Right atrium auricular region (tissue), 2 donors: ENCODE measurements at places on chromosomes 5 and 9. TPM values are rescaled to one million over a fixed set of nuclear protein-coding genes. Genes with fewer than 3 reads are reported as not detected.

DNA sequence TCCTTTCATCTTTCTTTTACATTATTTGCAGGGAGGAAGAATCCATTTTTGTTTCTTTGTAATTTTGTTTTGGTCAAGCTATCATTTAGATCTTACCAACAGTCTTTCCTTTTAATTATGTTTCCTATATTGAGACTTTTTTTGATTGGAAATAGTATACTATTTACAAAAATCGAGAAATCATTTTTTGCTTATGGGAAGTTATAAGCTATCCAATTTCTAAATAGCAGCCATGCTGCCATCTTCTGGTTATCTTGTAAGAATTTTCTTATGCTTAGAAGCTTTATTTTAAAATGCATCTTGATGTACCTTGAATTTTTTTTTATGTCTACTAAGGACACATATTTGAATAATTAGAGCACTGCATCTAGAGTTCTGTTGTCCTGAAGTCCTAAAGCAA is 821.2 kb downstream of the PTPRD start:
- DNase-seq: no peak

- DNase-seq: no peak
Measured at GRCh38 chr5:171437286-171437821, 17.9 kb downstream of the FGF18 start.

GRCh38 chr9:106879439-106879882 is 16.5 kb downstream of the ZNF462 start:
- DNase-seq: no peak

GRCh38 chr5:95973793-95974325 is 12.2 kb upstream of the ELL2 start:
- DNase-seq: no peak

GRCh38 chr5:80097451-80097850 is 62.3 kb downstream of the THBS4 start:
- no peak for DNase-seq

DNA sequence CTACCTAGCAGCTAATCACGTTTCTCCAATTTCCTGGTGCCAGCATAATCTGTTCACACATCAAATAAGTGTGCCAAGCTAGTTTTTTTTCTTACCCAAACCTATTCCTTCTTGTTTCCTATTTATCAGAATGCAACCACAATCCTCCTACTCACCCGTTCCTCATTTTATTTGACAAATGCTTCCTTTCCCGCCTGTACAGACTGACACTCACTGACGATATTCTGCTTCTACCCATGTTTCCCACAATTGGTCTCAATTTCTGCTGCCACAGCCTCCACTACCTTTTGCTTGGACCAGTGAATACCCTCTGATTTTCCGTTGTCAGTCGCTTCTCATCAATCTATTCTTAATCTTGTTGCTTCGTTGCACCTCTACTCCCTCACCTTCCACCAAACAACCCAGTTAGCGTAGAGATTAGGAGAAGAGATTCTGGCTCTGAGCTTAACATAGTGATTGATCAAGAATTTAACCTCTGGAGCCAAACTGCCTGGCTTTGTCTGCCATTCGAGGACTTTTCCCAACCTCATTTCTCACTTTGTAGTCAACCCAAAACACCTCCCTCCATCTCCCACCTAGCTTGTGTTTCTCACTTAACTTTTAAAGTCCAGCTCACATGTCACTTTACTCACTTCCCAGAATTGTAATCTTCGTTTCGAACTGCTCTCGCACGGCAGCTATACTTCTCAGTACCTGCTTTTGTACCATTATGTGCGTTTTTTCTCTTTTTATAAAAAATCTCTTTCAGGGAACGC is 729 bp upstream of the TMEM38B start:
- DNase-seq: no peak

DNA sequence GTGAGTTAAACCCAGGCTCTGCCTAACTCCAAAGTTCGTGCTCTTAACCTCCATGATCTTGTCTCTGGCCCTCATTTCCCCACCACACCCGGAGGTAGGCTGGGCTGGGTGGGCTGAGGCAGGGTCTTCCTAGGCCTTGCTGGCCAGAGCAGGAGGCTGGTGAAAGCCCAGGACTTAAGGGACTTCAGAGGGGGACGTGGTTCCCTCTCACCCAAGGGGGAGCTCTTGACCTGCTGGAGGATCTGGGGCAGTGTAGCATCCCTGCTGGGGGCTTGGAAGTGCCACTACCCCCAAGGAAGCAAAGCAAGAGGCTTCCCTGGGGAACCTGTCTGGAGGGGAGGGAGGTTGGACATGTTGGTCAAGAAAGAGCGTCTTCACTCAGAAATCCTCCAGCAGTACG is 14.7 kb downstream of the PITX1 start:
- DNase-seq: no peak

- DNase-seq: no peak
Measured at GRCh38 chr9:26682796-26683496, 209.7 kb downstream of the CAAP1 start.

GRCh38 chr9:1400983-1401382 is 350.8 kb downstream of the DMRT2 start:
- DNase-seq: no peak

- DNase-seq: no peak
Measured at GRCh38 chr5:98909363-98909762, 19.4 kb downstream of the CHD1 start.

GRCh38 chr5:170752257-170753215 is 31.0 kb upstream of the GABRP start:
- DNase-seq: no peak

- DNase-seq: no peak
Measured at GRCh38 chr5:96302174-96302738, 130.8 kb downstream of the PCSK1 start.

GRCh38 chr9:134807716-134808446 is 72.7 kb upstream of the FCN2 start:
- no peak for DNase-seq

- DNase-seq: no peak
Measured at GRCh38 chr5:179874536-179875292, 16.1 kb upstream of the MRNIP start.

GRCh38 chr5:66701244-66701643 is 105.1 kb downstream of the MAST4 start:
- no peak for DNase-seq

DNA sequence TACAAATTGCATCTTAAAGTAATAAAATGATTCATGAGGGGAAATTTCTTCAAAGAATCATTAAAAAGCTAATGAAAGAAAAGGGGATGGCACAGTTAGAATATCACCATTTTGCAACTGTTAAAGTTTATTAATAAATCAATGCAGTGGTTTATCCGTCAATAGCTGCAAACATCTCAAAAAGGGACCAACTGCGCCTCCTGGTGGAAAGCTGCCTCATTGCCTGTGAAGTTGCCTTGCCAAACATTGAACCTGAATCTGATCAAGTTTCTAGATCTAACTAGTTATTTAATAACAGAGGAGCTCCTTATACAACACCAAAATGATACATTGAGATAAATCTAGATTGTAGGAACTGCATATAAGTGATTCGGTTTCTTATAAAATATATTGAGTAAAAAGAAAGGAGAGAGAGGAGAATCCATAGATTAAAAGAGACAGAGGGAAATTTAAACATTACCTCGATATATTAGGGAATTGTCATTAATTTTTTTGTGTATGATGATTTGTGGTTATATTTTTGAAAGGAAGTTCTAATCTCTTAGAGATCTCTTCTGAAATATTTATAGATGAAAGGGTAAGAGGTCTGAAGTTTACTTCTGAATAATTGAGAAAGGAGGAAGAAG is 6.9 kb upstream of the NDUFB6 start:
- peak; percentile 68 for DNase-seq

GRCh38 chr5:148817606-148818005 is 8.8 kb upstream of the ADRB2 start:
- no peak for DNase-seq

DNA sequence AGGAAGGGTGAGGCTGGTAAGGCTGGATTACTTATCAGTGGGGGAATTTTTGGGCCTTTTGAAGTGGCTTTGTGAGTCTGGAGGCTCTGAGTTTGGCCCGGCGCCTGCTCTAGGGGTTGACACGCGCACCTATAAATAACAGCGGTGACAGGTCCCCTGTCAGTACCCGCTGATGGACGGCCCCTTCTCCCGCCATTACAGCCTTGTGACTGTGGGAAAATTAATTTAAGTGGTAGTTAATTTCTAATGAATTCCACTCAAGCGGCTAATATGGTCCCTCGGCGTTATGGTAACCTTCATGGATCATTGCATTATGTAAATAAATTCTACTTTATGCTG is 16.5 kb downstream of the MRPL36 start:
- DNase-seq: no peak

DNA sequence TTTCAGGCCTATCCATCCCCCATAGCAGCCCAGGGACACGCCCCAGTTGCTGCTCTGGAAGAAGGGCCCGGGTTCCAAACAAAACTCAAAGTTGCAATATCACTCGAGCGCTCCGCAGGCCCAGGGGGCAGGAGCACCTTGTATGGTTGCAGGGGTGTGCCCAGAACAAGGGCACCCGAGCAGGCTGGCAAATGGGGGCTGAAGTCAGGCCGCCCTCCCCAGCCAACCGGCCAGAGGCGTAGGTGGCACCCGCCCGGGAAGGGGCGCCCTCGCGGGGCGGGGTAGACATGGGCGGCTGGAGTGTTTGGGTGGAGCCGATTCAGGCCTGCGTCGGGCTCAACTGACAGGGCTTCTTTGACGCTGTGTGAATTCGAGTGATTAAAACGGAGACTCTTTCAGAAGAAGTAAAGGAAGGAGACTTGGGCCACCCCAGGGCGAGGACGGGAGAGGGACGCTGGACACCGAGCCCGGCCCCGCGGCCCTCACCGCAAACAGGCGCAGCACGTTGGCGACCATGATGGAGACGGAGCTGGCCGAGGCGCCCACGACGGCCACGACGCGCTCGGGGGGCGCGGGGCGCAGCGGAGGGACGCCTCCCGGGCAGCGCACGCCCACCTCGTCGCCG is 1.1 kb downstream of the GRM6 start:
- no peak for DNase-seq

DNA sequence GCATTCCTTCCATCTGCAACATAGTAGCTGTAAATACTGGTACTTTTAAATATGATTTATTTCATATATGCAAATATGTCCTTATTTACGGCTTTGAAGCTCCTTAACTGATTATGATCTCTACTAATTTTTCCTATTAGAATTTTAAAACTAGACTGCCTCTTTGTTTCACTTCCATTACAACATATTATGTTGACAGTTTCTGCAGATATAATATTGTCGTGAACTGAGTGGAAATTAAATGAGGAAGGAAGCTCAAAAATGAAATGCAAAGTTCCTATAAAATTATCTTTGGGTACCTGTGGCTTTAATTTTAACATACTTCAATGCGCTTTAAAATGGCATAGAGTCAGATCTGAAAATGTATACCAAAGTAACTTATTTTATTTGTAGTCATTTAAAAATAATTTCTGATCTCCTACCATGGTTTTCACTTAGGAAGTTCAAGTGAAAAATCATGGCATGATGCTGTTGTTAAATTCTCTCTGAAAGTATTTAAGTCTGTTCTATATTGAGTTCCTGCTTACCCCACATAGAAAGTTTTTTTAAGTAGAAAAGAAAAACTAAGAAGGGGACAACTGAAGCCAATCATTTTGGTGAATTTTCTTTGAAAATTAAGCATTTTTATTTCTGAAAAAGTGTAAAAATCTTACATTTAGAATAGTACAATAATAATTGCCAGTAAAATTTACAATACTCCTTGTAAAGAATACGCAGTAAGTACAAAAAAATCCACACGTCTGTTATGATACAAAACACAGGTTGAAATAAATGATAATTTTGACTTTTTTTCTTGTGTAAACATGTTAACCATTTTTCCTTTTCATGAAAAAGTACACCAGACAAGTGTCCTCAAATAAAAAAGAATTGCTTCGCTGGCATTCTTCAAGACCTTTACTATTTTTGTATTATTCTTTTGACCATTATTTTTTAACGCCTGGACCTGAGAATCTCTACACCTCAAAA is 2.6 kb downstream of the FOXD1 start:
- no peak for DNase-seq

- no peak for DNase-seq
Measured at GRCh38 chr9:70639853-70640814, 225.7 kb upstream of the KLF9 start.

GRCh38 chr5:1325191-1325741 is 19.6 kb downstream of the CLPTM1L start:
- no peak for DNase-seq

DNA sequence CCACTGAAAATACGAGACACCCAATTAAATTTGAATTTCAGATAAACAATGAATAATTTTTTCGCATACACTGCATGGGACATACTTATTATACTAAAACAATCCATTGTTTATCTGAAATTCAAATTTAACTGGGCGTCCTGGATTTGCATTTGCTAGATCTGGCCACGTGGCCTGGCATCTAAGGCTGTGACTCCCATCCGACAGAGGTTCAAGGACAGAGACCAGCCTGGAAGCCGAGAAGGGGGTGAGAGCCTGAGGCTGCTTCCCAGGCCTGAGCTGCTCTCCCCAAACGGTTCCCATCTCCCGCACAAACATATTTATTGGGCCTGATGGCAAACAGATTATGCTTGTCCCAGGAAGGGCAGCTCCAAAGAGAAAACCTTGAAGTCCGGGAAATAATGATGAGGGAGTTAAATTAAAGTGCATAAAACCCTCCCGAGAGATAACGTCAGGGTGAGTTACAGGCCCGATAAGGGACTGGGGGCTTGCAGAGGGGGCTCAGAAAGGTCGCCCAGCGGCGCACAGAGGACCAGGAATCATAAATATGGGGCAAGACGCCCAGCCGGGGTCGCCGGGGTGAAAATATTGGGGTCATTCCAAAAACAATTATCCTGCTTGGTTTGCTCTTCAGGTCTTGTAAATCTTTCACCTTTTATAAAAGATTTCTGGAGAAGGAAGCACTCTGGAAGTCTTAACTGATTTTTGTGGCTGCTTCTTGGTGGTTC is 163.7 kb downstream of the GAPVD1 start:
- no peak for DNase-seq

DNA sequence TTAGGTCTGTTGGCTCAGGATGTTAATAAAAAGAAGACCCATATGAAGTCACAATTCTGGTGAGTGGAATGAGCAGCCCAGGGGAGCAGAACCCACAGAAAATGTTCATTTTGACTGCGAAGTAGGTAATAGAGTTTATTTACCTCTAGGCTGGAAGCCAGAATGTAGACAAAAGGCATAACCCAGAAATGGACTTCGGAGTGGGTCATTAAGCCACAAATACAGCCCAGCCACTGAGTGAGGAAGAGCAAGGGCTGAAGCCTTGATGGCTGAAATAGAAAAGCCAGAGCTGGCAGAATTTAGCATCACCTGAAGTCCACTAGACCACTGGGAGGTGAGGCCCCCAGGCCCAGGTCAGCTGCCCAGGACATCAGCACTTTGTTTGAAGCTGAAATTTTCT is 168.0 kb downstream of the NXNL2 start:
- DNase-seq: no peak

GRCh38 chr9:9912459-9912858 is 700.3 kb downstream of the PTPRD start:
- DNase-seq: no peak

- peak; percentile 54 for DNase-seq
Measured at GRCh38 chr5:135890296-135890695, 5.3 kb downstream of the IL9 start.

TEX48 gene
- total RNA-seq: not detected

RALGDS gene
- 26.7 TPM for total RNA-seq

ZNF354C gene
- total RNA-seq: 2.4 TPM

BHMT2 gene
- total RNA-seq: 17.1 TPM

NXNL2 gene
- not detected for total RNA-seq

STPG3 gene
- not detected for total RNA-seq

ZFP2 gene
- 0.43 TPM for total RNA-seq

IL13 gene
- not detected for total RNA-seq

FAM169A gene
- 4.2 TPM for total RNA-seq
